ENCODE measurements at places on chromosomes 6 and 20.

DNA sequence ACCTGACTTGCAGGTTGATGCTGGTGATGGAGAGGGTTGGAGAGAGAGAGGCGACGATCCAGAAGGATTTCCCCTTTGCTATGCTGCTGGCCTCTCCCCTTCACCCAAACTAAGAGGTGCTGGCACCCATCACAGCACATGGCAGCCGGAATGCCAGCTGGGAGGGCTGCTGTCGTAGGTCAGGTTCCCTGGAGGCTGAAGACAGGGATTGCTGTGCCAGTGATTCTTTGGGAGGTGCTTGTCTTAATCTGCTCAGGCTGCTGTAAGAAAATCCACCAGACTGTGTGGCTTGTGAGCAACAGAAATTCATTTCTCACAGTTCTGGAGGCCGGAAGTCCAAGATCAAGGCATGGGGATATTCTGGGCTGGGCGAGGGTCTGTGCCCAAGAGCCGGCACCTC is 4.4 kb upstream of the ARFGAP1 start:
- DNase-seq = no peak

DNA sequence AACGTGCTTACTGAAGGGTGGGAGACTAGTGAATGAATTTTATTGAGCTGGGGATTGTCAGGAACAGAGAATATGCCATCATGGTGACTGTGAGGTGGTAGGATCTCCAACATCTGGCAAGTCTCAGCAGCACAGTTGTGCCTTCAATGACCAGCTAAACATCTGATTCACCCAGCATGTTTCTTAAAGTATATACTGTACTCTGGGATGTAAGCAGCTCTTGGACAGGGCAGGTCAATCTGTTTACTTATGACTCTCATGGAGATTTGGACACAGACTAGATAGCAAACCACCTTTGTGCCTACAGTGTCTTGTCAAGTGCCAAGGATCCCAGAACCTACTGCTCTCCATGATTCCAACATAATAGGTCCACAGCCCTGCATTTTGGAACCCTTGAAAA is 801.0 kb upstream of the CITED2 start:
- no peak for DNase-seq

DNA sequence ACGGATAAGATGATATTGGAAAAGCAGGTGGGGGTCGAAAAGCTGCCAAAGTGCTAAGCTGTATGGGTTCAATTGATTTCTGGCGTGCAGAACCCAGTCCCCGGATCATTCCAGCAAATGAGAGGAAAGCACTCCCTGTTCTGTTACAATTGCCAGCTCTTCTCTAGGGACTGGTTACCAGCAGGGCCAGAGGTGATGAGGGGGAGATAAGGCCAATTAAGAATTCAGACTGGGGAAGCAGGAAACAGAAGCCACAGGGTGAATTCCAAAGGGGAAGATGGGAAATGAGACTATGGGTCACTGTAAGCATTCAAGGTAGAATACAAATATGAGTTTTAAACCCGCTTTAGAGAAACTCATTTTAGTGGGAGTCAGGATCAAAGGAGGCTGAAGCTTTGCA is 349.4 kb upstream of the MAP3K7 start:
- DNase-seq = no peak

DNA sequence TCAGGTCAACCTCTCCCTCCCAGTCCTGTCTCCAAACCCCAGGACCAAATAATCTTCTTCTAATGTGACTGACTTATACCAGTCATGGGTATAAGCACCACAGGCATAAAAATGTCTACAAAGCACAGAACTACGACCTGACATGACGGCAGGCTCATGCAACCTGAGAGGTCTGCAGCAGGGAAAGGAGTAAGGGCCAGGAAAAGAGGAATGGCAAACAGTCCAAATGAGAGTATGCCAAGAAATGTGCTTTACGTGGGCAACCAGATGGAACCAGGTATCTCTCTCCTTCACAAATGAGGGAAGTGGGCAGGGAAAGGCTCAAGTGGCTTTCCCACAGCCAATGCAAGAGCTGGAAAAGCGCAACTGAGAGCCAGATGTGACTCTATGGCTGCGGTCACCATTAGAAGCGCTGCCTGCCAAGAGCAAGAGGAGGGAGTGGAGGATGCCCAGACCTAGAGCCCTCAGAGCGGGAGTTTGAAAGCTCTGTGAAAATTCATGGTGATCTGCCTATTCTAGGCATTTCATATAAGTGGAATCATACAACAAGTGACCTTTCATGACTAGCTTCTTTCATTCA is 6.0 kb downstream of the APMAP start:
- no peak for DNase-seq

DNA sequence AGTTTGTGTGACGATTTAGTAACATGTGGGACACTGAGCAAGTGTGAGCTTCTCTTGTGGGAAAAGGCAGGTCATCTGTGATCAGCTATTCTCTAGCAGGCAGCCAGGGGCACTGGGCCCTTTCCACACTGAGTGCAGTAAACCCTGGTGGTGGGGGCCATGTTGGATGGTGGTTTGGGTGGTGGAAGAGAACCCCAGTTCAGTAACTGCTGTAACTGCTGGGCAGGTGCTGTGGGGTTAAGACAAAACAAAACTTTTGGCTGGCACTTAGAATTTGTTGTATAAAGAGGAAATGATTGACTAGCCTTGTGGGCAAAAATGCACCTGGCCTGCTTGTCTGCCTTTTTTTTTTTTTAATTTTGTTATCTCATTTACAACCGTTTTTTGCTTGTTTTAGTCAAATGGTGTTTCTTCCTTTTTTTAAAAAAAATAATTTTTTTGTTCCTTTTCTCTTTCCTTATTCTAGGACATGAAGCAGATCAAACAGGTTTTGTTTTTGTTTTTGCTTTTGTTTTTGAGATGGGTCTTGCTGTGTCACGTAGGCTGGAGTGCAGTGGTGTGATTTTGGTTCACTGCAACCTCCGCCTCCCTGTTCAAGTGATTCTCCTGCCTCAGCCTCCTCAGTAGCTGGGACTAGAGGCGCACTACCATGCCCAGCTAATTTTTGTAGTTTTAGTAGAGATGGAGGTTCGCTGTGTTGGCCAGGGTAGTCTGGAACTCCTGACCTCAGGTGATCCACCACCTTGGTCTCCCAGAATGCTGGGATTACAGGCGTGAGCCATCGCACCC is 59.8 kb downstream of the IGF2R start:
- DNase-seq = no peak

- DNase-seq = no peak
These were observed 101.1 kb upstream of the EMILIN3 start for GRCh38 chr20:41467690-41468089.

- no peak for DNase-seq
These were observed 285.4 kb downstream of the PHACTR1 start for GRCh38 chr6:13001927-13002326.

- DNase-seq = no peak
These were observed 145.1 kb upstream of the PRDM1 start for GRCh38 chr6:105940990-105941389.

GRCh38 chr20:10090588-10091166 is 55.9 kb downstream of the ANKEF1 start:
- DNase-seq = peak; percentile 72

DNA sequence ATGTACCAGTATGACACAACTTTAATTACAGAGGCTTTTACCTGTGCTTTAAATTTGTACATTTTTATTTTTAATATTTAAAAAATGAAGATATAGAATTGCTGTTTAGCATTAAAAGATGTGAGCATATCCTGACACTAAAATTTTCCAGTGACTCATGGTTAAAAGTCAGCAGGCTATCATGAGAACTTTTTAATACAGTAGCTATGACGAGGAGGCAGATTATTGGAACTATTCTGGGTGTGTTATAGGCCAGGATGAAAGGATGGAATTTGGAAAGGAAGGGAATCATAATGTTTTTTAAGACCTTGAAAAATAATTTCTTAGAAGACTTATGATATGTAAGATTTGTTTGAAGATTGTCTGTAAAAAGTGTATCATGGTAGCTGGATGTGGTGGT is 91.0 kb downstream of the GFRA4 start:
- DNase-seq = no peak

- no peak for DNase-seq
These were observed 36.9 kb upstream of the SUMO4 start for GRCh38 chr6:149363154-149363553.

- no peak for DNase-seq
These were observed 98.5 kb downstream of the CARMIL1 start for GRCh38 chr6:25377664-25378063.

DNA sequence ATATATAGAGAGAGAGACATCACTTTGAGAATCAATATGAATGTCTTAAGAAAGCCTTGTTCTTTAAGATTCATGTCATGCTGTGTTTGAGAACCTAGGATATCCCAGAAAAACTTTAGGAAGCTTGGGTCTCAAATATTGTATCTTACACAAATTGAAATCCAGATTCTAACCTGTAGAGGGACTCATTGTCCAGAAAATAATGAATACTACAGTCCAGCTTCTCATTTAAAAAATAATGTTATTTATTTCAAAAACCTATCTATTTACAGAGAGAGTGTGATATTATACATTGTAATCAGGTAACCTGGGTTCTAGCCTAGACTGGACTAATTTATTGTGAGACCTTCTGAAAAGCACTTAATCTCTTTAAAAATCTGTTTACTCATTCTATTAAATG is 4.2 kb downstream of the RFX6 start:
- no peak for DNase-seq

- no peak for DNase-seq
These were observed 66.6 kb upstream of the TAB2 start for GRCh38 chr6:149250951-149251350.

DNA sequence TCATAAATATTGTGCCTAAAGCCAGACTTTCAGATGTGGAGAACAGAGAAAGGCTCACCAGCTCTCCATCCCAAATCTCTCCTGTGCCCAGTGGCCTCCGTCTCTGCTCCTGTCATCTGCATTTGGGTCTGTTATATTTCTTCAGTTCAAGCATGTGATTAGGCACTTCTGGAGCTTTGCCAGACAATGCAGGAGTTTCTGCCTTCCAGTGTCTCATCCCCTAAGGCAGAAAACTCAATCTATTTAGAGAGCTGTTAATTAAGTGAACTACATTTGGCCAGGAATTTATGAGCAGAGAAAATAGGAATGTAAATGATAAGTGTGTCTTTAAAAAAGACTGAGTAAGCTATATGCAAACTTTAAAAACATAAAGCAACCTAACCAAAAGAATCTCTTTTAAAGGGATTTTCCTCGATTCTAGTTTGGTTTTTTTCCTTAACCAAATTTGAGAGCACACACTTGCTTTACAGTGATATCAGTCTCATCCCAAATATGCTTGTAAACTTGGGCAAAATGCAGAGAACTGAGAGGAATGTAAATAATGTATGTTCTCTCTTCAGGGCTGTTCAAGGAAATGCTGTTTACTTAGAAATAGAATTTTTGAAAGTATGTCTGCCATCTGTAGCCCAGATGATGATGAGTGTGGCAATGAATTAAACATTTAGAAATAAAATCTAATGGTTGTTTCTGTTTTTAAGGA is 113.9 kb downstream of the ELOVL4 start:
- DNase-seq = peak; percentile 7

GRCh38 chr20:11352041-11352440 is 565.7 kb upstream of the BTBD3 start:
- DNase-seq = no peak

DNA sequence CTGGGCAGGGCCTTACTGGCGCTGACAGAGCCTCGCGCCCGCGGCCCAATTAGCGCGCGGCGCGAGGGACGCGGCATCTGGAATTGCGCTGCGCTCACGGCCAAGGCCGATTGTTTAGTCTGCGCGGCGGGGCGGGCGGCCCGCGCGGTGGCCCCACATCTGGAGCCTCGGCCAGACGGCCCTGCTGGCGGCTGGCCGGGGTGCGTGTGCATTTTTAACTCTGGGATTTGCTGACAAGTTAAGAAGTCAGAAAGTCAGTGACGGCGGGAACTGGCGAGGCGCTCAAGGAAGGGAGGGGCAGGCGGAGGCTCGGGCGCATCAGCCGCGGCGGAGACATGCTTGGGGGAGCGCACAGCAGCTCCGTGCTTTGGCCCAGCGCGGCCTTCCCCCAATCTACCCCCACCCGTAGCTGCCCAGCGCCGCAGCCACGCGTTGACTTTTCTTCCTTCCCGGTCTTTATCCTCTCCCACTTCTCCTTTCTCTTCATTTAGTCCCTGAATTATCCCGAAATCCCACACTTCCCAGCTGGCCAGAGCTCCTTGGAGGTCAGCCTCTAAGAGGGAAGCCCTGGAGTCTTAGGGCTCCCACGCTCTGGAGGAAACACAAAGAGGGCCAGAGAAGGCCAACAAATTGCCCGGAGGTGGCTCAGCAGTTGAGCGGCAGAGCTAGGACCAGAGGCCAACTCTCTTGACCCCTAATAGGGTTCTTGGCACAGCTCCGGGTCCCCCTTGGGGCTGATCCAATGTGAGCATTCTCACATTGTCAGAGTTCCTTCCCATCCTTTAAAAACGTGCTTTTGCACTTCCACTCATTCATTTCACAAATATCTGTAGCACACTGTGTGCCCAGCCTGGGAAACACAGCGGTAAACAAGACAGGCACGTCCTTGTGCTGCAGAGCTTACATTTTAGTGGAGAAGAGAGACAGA is 40.8 kb upstream of the FOXP4 start:
- peak; percentile 52 for DNase-seq

- DNase-seq = no peak
These were observed 15.9 kb downstream of the NT5E start for GRCh38 chr6:85465762-85466161.

DNA sequence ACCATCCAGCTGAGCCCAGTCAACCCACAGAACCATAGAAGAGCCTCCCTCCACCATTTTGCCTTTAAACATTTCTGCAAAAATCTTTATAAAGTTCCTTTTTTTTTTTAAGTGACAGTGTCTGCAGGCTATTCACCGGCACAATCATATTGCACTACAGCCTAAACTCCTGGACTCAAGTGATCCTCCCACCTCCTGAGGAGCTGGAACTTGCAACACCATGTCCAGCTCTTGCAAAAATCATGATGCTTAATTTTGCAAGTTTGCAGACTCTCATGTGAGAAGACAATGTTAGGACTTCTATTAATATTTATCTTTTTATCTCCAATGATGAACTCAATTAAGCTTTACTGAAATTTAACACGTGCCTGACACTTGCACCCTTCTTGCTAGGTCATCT is 88.8 kb downstream of the INSM1 start:
- DNase-seq = no peak

DNA sequence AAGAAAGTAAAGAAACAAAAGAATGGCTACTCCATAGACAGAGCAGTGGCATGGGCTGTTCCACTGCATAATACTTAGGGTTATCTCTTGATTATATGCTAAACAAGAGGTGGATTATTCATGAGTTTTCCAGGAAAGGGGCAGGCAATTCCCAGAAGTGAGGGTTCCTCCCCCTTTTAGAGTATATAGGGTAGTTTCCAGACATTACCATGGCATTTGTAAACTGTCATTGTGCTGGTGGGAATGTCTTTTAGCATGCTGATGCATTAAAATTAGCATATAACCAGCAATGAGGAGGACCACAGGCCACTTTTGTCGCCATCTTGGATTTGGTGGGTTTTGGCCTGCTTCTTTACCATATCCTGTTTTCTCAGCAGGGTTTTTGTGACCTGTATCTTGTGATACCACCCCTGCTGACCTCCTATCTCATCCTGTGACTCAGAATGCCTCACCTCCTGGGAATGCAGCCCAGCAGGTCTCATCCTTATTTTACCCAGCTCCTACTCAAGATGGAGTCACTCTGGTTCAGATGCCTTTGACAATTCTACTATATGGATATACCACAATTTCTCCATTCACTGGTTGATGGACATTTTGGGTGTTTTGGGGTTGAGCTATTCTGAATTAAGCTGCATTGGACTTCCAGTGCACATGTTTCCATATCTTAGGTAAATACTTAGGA is 280.6 kb downstream of the FARS2 start:
- DNase-seq = no peak

Measured in NCI-H82 (cell line).